ENCODE measurements at places on chromosomes 3 and 15. TPM values are rescaled to one million over a fixed set of nuclear protein-coding genes. Genes with fewer than 3 reads are reported as not detected.

PRRT3 gene
- 3.9 TPM for total RNA-seq

GADL1 gene
- 0.94 TPM for total RNA-seq

RBP2 gene
- total RNA-seq, result not detected

NR2E3 gene
- total RNA-seq, result not detected

SLC22A14 gene
- total RNA-seq, result 0.10 TPM

TXNRD3 gene
- total RNA-seq, result 1.4 TPM
